Stimulated activated CD4-positive, alpha-beta T cell treated with anti-CD3 and anti-CD28 coated beads, TNF-alpha, amount 100 ng/mL, for 48 hours (primary cell): ENCODE measurements at places on chromosomes 3 and 15.

DNA sequence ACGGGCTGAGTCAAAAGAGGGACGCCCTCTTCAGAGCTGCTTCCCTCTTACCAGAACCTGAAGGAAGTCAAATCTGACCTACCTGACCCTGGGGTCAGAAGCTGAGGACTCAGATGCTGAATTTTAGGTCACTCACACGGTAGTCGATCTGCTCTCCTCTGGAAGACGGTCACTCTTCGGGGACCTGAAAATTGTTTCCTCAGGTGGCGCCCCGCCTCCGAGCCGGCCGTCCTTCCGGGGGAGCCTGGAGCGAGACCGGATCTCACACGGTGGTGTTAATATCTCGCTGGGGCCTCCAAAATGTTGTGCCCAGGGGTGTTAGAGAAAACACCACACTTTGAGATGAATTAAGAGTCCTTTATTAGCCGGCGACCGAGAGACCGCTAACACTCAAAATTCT is 737.2 kb downstream of the SI start:
- no peak for DNase-seq

GRCh38 chr15:84910928-84911623 is 26.6 kb downstream of the SLC28A1 start:
- no peak for DNase-seq

DNA sequence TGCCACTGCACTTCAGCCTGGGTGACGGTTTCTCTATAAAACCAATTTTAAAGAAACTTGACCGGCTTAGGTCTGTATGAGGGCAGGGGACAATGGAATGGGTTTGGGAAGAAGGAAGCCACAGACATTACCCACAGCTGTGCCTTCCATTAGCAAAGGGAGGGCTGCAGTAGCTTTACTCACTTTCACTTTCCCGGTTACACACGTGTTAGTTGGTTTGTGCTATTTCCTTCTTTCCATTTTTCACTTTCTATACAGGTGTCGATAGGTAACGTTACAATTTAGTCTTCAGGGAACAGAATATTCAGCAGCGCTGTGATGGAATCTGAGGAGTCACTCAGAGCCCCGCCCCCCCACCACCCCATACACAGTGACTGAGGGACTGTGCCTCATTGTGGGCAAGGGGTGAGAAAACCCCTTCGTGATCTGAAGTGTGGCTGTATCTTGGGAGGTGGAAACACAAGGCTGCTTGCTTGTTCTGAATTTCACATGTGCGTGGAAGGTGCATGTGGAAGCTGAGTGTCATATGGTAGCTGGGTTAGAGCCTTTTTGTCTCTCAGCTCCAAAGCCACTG is 44.8 kb upstream of the RPL32 start:
- DNase-seq, result no peak

GRCh38 chr15:48225771-48226170 is 19.7 kb downstream of the SLC12A1 start:
- no peak for DNase-seq

GRCh38 chr3:195113536-195114425 is 157.2 kb downstream of the XXYLT1 start:
- DNase-seq, result no peak

- no peak for DNase-seq
Observed at GRCh38 chr3:158830391-158830790, 28.5 kb downstream of the MFSD1 start.

DNA sequence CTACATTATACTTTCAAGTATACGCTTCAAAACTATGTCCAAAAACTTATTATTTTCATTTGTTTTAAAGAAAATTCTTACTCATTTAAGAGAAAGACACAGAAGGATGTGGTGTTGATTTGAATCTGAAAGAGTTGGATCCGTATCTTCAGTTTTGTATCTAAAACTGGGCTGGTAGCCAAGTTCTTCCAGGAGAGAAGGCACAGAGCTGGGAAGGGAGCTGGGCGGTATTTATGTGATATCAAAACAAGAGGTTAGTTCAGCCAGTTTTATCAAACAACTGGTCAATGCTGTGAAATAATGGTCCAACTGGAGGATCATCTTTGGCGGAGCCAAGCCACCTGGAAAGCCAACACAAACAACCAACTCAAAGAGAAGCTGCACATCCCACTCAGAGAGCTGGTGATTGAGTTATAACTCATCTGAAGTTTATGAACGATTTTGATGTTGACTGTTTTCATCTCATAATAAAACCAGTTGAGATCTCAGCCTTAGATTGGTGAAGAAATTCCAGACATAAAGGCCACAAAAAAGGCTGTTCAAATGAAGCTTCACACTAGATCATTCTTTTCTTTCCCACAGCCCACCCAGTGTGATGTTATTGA is 489.6 kb upstream of the RASGRP1 start:
- no peak for DNase-seq

GRCh38 chr3:112376241-112376911 is 43.4 kb downstream of the CD200 start:
- DNase-seq, result no peak

GRCh38 chr3:60967141-60967540 is 284.1 kb downstream of the FHIT start:
- no peak for DNase-seq

DNA sequence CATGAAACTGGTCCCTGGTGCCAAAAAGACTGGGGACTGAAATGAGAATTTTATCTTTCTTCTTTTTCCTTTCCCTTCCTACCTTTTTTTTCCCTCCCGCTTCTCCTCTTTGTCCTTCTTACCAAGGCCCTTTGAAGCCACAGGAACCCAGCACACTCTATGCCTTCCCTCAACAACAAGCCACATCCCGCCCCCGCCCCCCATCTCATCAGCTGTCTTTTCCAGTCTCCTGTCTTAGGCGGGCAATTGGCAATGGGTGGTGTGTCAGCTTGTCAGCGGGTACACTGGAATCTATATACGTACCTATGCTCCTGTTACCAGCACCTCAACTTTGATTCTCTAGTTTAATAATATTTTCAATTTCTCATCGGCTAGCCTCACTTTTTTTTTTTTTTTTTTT is 56.3 kb upstream of the CHD2 start:
- no peak for DNase-seq

DNA sequence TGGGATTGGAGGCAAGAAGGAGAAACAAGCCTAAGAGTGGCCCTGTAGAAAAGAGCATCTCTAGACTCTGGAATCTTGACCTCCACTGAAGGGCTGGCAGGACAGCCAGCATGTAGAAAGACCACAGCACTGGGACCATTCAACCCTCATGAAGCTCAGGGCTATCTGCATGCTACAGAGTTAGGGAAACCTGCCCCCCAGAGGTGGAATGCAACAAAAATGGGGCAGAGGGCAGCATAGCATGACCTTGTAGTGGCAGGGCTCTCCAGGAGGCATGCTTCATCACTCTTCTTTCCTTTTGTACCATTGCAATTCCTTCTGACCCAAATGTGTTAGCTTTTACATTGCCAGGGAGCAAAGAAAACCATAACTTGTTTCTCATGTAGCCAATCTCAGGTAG is 445.4 kb downstream of the EPHB1 start:
- no peak for DNase-seq

DNA sequence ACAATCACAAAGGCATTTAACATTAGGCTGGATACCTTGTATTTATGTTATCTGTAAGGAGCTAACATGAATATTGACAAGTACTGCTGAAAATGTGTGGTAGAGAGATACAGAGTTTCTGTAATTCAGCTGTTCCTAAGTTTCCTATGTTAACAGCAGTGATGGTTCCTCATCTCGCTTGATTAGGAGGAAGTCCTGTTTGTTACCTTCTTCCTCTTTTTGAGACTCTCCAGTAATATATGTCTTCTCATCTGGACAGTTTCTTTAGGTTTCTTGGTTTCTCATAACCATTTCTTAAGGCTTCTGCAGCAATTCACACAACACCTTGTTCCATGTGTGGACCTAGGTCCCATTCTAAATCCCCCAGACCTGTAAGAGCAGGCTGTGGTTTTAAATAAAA is 11.4 kb upstream of the PEX5L start:
- no peak for DNase-seq

GRCh38 chr3:158842976-158843375 is 41.1 kb downstream of the MFSD1 start:
- DNase-seq, result no peak

GRCh38 chr3:179658606-179659005 is 5.8 kb downstream of the USP13 start:
- no peak for DNase-seq

- no peak for DNase-seq
Observed at GRCh38 chr15:98802187-98802586, 153.8 kb downstream of the IGF1R start.

DNA sequence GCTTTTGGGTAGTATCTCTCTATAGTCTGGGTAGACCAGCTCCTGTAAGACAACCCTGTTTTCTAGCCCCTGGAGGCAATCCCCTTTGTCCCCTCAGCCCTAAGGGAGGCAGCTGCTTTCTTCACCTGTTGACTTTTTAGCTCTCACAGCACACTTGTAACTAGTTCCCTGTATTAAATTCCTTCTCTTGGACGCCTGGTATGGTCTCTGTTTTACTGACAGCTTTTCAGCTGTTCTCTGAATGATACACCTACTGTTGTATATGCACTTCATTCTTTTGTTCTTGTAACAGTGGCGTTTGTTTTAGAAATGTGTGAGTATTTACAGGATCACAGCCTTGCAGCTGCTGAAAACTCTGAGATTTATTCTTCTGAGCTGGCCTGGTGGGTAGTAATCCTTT is 413.0 kb upstream of the RBMS3 start:
- DNase-seq, result no peak

DNA sequence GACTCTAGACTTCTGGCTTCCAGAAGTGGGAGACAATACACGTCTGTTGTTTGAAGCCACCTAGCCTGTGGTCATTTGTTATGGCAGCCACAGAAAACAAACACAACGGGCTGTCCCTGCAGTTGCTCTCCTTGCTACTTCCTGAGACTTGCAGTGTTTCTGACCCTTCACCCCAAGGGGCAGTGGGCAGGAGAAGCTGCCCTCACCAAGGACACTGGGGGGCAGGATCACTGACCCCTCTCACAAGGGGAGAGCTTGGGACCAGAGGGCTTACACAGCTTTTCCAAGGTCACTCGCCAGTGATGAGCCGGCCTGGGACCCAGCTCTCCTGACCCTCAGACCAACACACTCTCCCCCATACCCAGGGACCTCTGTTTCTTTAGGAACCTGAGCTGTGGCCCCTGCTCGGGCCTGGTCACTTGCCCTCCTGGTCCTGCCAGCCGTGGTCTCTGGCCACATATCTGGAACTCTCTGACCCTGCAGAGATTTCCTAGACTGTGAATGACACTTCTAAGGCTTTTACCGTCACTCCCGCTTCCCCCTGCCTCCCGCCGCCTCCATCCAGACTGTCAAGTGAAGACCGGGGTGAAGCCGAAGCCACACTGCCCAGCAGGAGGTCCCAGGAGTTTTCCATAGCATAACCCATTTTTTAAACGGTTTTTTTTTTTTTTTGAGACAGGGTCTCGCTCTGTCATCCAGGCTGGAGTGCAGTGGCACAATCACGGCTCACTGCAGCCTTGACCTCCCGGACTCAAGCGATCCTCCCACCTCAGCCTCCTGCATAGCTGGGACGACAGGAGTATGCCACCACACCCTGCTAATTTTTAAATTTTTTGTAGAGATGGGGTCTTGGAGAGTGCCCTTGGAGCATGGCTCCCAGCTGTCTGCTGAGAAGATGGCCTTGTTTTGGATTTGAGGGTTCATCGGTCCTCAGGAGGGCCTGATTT is 4.4 kb downstream of the ATP2B2 start:
- no peak for DNase-seq

DNA sequence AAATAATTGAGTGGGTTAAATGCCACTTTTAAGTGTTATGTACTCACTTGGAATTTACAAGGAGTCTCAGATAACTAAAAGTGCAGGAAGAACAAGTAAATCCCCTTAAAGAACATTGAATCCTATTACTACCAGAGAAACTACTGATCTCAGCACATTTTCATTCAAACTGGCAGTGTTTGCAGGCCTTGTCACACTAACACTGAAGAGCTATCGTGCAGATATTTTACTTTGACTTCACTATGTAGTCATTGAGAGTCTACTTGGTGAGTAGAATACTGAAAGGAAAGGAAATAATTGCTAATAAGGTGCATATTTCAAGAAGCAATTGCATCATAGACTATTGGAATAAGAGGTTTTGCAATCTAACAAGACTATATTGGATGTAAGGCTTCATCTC is 721.4 kb upstream of the CBLB start:
- DNase-seq, result no peak

GRCh38 chr3:5144316-5144994 is 22.4 kb downstream of the ARL8B start:
- no peak for DNase-seq

GRCh38 chr3:55607844-55608243 is 120.7 kb upstream of the WNT5A start:
- no peak for DNase-seq

DNA sequence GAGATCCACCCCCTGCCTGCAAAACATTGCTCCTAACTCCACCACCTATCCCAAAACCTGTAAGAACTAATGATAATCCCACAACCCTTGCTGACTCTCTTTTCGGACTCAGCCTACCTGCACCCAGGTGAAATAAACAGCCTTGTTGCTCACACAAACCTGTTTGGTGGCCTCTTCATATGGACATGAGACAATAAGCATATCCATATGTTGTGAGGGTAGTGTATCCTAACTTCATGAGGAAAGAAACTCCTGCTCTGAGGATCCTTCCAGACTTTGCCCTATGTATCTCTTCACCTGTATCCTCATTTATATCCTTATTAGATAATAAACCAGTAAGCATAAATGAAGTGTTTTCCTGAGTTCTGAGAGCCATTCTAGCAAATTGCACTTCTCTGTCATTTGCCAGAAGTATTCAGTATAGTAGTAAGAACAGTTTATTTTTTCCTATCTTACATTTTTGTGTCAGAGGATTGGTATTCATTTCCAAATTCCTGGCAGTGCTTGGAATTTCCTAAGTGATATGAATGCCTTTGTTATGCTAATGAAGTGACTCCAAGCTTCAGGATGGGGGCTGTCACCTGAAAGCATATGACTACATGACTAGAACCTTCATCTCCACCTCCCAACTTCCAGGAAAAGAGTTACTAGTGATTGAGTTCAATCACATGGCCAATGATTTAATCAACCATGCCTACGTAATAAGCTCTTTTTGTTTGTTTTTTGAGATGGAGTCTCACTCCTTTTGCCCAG is 30.2 kb downstream of the TTBK2 start:
- DNase-seq, result no peak

- no peak for DNase-seq
Observed at GRCh38 chr15:57533448-57533799, 58.3 kb upstream of the MYZAP start.

DNA sequence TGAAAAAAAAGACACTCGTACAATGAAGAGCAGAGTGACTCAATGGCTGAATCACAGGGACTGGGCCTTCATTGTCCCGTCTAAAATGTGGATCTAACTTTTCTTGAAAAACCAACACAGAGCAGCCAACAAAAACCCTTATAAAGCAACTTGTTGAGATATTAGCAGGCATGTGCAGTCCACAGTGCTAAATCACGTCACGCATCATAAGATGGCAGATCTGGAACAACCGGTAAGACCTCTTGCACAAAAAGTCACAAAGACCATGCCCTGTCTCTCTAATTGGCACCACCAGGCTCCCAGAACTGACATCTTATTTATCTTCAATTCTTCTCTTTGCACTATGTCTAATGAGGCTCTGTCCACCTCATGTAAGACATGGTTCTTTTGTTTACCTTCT is 177.0 kb downstream of the MAGI1 start:
- no peak for DNase-seq
